Stimulated activated CD8-positive, alpha-beta memory T cell treated with anti-CD3 and anti-CD28 coated beads, Interleukin-7, amount 100 ng/mL, for 1 hour (primary cell): ENCODE measurements at places on chromosomes 1 and 21.

- DNase-seq, result no peak
These were observed 119.6 kb downstream of the HUNK start for GRCh38 chr21:31992391-31992790.

GRCh38 chr1:236308827-236309226 is 27.1 kb upstream of the ERO1B start:
- DNase-seq, result no peak

GRCh38 chr1:53934170-53934765 is 11.2 kb downstream of the IFT25 start:
- no peak for DNase-seq

GRCh38 chr1:182087719-182088350 is 26.3 kb upstream of the ZNF648 start:
- no peak for DNase-seq

DNA sequence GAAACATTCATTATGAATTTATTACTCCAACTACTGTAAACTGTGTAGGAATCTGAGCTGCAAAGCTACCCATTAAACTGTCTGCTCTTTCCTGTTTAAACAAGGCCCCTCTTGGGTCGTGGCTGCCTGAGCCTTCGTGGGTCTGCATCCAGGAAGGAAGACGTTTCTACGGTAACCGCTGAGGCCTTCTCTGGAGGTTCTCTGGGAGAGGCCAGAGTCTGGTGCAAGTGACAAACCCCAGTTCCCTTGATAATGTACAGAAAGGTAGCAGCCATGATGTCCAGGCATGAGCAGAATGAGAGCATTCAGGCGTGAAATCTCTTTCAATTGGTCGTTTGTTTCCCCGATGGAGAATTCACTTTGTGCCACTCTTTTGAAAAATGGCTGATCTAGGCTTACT is 350.2 kb downstream of the PLPP3 start:
- no peak for DNase-seq

- DNase-seq, result no peak
These were observed 57.2 kb downstream of the TGFBR3 start for GRCh38 chr1:91828583-91829281.

- no peak for DNase-seq
These were observed 41.5 kb downstream of the C4BPA start for GRCh38 chr1:207145401-207146058.
